Stimulated activated naive CD4-positive, alpha-beta T cell treated with Interleukin-2 at 50 U/mL for 16 hours (primary cell): ENCODE measurements at places on chromosomes 7 and 10.

- DNase-seq, result no peak
Observed at GRCh38 chr7:113873554-113874151, 45.2 kb downstream of the PPP1R3A start.

DNA sequence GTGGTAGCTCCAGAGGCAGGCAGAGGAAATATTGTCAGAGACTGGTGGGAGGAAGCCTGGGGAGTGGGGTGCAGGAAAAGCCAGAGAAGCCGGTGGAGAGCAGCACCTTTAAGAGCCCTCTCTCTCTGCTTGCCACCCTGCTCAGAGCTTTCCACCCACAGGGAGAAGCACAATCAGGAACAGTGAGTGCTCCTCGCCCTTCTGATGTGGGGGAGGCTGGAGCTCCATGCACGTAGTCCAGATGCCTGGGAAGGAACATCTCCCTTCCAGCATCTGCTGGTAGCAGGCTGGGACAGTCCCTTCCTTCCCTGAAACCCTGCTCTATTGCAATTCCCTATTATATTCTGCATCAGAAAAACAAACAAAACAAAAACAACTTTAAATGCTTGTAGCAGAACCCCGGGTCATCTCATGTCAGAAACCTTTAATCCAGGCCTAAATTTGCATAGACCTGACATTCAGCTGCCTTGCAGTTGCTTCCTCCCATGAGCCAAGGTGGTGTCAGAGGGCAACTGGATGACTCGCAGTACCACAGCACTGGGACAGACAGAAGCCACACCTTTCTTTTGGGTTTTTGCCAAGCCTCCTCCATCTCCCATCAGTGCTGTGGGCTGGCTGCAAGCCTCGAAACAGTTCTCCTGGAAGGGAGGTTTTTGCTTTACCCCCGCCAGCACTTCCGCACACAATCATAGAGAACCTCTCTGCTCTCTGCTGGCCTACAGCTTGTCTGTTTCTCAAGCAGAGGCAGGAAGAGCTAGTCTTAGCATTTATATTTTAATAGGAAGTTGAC is 13.1 kb downstream of the AVPI1 start:
- DNase-seq, result no peak

GRCh38 chr7:139531094-139531493 is 7.6 kb downstream of the CLEC2L start:
- no peak for DNase-seq

GRCh38 chr7:127536394-127536691 is 49.1 kb downstream of the GCC1 start:
- no peak for DNase-seq

GRCh38 chr7:30241767-30242166 is 42.6 kb upstream of the ZNRF2 start:
- no peak for DNase-seq

DNA sequence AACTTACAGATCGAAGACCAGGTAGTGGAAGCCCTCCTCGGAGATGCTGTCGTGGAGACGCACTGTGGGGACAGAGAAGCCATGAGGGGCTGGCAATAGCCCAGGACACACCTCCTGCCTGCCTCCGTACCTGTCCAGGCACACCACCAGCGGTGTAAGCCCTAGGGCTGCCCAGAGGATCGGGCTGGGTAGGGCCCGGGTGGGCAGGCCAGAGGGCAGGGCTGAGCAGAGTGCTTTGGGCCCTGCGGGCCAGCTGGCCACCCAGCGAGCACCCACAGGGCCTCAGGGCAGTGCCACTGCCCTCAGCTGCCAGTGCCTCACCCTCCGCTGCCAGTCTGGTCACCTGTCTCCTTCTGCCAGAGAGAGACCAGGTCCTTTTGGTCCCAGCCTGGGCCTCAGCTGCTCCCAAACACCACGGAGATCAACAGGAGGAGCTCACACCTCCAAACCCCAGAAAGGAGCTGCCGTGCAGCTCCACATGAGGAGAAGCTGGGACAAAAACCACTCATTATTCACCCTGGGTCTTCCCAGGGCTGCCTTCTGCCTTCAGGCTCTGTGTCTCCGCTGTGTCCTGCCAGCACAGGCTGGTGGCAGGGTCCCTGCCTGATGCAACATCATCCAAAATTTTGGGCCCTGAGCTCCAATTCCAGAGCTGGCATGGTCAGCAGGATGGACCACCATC is 58.2 kb downstream of the YKT6 start:
- no peak for DNase-seq
